Stimulated activated CD8-positive, alpha-beta memory T cell treated with anti-CD3 and anti-CD28 coated beads, Interleukin-2, amount 100 ng/mL, for 1 hour (primary cell): ENCODE measurements at places on chromosomes 6 and 20.

DNA sequence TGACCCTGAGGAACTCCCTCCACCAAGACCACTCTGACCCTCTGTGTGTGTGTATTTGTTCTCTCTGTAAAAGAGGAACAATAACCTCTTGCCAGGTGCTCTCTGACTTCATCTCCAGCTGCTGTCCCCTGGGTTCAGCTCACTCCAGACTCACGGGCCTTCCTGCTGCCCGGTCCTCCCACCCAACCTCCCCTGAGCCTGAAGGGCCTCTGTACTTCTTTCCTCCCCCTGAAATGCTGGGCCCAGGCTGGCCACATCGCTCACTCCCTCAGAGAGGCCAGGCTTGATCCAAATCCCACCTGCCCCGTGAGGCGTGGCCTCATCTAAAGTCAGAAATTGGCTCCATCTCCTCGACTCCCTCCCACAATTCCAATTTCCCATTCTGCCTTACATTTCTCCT is 202.4 kb downstream of the PRKN start:
- DNase-seq, result no peak

- DNase-seq, result no peak
Measured at GRCh38 chr6:139628270-139628669, 253.8 kb upstream of the CITED2 start.

DNA sequence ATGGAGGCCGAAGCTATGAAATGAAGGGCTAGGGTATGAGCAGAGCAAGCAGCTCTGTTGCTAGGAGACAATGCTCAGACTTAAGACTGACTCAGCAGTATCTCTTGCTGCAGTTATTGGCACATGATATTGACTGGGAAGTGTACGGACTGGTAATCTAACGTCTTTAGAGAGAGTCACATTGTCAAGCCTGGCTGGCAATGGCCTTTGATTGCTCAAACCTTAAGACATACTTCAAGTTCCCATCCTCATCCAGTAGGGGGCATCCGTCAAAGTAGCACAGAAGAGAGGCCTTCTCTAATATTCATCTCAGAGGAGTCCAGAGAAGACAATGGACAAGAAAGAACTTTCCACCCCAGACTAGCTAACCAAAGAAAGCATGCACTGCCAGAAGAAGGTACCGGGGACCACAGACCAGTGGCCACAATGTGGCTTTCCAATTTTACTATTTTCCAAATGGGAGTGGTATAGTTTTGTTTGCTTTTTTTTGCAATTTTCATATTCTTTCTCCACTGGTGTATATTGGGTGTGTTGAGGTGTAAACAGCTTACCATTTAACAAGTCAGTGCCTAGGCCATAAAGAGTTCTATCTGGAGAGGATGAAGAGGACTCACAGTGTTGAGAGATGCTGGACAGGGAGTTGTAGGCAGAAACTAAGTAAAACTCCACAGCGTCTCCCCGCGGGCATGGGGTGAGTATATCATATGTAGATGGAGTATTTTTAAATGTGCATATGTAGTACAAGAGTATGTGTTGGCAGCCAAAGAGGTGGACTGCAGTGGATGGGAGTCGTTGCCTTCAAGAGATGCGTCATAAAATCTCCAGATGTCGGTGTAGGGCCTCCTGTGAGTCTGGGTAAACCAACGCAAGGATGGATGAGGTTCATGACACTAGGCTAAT is 36.7 kb downstream of the LRFN2 start:
- no peak for DNase-seq

GRCh38 chr20:5197847-5198650 is 71.2 kb downstream of the CDS2 start:
- DNase-seq, result no peak

GRCh38 chr20:9119776-9120175 is 50.9 kb downstream of the PLCB4 start:
- DNase-seq, result no peak

DNA sequence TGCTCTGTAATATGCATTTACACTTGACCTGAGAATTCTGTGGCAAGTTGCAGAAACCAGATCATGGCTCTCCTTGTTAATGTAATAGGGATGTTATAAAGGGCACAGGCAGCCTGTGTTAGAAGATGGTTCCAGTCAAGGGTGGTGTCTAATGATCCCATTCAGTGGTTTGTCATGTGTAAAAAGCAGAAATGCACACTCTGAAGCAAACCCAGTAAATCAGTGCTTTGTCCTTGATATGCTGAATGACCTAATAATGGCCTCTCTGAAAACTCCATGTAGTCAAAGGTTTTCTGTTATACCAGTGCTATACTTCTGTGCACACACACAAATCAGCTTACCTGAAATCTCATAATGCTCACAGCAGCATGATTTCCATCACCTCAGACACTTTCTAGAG is 66.2 kb downstream of the SOBP start:
- DNase-seq, result no peak

DNA sequence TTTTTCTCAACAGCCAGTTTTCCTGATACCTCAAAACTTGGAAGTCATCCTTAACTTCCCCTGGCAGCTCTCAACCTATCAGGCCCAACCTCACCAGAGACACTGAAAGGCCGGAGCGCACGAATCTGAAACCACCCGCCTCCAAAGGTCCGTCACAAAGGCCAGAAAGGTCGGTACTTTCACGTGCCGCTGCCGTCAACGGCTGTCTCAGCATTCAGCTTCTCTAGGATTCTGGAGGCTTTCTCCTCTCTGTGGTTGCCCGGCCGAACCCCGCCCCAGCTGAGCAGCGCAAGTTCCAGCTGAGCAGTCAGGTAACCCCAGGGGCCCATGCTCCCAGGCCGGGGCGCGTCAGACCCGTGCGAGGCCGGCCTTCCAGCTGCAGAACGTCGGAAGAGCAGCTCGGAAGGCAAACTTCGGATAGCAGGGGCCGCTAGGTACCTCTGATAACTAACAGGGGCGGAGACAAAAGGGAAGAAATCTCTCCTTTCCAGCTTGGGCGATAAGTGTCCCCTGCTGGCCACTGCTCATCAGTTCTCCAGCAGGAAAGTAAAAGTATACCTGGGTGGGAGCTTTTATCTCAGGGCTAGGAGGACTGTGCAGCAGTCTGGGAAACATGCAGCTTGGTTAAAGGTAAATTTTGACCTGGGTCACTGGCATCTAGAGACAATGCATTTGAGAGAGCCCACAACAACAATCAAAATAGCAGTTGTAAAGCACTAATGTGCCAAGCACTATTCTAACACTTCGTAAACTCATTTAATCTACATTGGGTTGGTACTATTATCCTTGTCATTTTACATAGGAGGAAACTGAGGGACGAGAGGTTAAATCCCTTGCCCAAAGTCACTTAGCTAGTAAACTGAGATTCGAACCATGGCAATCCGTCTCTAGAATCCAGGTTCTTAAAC is 16.1 kb downstream of the ZSCAN12 start:
- DNase-seq, result no peak

DNA sequence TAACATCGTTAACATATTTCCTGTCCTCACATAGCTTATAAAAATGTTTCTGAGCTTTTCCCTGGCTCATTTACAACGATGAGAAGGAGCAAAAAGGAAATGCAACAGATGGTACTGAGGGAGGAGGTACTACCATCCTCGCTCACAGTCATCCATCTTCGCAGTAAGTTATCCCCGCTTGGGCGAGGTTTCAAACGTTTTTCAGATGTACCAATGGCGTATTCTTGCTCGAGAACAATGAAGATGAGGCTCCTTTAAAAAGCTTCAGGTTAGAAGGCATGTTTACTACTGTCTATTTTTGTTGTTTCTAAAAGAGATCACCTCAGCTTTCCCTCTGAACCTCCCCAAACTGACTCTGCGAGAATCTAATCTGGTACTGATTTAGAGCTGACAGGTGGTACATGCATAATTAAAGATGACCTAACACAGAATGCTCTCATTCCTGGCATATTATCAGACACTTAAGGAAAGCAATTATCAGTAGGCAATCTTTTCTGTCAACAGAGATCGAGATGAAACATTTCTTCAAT is 178.7 kb downstream of the GJA10 start:
- DNase-seq, result no peak

DNA sequence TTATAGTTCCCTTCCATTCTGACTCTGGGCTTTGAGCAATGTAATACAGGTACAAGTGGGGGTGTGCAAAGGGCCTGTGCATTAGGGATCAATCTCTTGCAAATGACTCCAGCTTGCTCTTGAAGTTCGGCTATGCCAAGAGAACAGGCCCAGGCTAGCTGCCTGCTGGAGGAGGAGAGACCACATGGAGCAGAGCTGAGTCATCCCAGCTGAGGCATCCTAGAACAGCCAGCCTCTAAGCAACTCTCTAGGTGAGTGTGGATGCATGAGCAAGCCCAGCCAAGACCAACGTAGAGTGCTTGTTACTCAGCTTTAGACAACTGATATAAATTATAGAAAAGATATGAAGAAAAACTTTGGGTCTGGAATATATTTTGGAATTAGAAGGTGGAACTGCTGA is 47.6 kb upstream of the RBM24 start:
- no peak for DNase-seq

GRCh38 chr6:84415068-84415467 is 187.6 kb upstream of the CEP162 start:
- DNase-seq, result no peak

DNA sequence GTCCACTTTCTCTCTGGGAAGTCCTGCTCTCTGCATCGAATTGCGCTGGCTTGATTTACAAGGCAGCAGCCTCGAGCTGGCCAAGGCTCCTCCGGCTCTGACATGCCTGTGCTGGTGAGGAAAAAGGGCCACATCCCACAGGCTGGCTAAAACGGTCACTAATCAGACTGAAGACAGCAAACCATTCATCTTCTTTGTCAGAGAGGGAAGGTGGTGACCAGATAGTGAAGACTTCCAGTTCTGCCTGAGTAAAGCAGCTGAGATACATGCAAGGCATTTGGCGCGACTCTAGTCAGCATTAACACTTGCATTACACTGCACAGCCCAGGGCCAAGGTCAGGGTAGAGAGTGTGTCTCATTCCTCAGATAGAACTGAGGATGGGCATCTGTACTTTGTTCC is 203.2 kb upstream of the MAP3K7 start:
- no peak for DNase-seq

DNA sequence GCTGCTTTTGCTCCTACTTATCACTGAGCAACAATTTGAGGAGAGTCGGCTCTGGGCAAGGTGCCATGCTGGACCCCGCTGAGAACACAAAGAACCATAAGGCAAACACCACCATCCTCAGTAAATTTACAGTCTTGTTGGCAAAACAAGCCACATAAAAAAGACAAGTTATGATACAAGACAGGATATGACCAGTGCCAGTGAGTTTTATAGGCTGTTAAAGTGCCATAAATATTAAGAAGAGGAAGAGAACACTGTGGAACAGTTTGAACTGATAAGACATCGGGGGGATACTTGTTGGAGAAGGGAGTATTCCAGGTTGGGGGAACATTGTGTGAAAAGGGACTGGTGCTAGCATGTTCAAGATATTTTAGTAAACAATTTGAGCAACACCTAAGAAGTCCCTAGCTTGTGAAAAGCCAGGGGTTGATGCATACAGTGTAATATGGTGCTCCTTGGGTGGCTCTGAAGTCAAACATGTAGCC is 25.3 kb upstream of the RIPOR2 start:
- DNase-seq, result no peak

DNA sequence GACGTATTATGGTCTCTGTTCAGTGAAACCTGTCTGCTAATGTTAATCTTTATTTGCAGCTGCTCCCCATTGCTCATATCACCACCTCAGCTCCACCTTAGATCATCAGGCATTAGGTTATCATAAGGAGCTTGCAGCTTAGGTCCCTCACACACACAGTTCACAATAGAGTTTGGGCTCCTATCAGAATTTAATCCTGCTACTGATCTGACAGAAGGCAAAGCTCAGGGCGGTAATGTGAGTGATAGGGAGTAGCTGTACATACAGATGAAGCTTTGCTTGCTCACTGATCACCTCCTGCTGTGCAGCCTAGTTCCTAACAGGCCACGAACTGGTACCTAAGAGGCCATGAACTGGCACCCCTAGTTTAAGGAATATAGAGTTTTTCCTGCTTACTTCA is 989.7 kb downstream of the EYS start:
- DNase-seq, result no peak

DNA sequence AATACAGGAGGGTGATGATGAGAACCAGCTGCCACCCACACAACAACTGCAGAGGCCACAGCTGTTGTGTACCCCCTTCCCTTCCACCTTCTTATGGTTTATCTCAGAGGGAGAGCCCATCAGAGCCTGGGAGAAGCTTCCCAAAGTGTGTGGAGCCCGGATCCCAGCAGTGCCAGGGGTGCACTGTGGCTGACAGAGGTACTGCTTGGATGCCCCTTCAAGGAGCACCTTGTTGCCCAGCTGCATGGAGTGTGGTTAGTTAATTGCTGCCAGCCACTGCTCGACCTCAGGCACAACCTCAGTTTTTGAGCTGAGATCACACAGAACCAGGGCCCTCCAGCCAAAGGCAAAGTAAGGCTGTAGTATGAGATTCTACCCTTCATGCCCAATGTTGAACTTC is 13.0 kb downstream of the PI3 start:
- DNase-seq, result no peak

DNA sequence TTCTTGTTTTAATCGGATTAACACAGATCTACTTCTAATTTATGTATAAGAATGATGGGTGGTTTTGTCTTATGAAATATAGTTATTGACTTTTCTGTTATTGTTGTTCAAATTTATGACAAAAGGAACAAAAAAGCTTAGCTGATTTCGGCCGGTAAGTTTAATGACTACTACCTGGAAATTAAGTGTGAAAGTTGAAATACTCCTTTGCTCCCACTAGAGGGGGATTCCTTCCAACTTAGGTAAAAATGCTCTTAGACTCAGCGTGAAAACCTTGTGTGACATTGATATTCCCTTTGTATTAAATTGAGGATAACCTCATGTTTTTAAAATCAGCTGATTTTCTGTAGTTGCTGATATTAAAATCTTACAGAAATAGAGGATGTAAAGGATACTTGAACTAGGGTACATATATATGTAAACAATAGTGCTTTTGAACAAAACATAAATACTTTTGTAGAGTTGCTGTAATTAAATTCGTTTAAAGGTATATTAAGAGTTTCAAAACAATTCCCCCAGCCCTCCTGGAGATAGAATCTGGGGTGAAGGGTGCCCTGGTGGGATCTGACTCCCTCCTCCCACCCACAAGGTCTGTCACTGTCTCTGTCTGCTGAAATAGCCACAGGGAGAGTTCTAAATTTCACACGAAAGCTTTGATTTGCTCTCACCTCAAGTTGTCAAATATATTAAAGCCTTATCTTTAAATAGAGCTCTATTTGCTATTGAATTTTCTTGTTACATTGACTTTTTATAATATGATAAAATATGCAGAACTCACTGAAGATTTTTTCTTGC is 257.5 kb downstream of the ARID1B start:
- DNase-seq, result no peak
